Osteoblast (primary cell): ENCODE measurements at places on chromosomes 12 and 14. TPM values are rescaled to one million over a fixed set of nuclear protein-coding genes. Genes with fewer than 3 reads are reported as not detected.

Gene ARG2
- 11.2 and 13.3 TPM in 2 replicates for total RNA-seq

GRCh38 chr14:83416476-83416875 is 1882.8 kb upstream of the SEL1L start:
- no peaks in the 10 kb centered on the region for H3K27me3 ChIP-seq
- no peak overlapping the region for H3K4me3 ChIP-seq

DNA sequence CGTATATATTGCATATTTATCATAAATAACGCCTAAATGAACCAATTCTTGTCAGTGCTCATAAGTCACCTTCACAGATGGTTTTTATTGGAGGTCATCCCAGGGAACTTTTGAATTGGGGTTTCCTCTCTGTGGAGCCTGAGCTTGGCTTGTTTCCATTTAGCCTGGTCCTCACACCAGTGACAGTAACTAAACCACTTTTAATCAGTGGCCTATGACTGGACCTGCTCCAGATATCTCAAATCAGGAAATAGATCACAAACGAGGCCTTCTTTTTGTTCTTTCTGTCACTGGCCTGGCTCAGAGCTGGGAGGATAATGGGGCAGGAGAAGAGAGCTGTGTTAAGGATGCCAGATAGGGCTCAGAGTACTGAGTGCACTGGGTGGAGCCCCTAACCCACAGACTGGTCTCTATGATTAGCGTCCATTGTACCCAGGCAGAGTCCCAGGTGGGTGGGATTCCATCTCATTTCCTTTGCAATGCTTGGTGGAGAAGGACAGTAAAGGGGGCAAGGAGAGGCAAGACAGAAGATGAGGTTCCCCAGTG is 92.4 kb downstream of the NUAK1 start:
- no peak overlapping the region for H3K27ac ChIP-seq
- no peak for DNase-seq
- peaks cover 10% of the 10 kb centered on the region for H3K4me1 ChIP-seq
- H3K27me3 ChIP-seq = no peaks in the 10 kb centered on the region

- H3K27me3 ChIP-seq = no peaks in the 10 kb centered on the region
- no peaks in the 10 kb centered on the region for H3K4me1 ChIP-seq
- H3K27ac ChIP-seq = no peak overlapping the region
- DNase-seq = peak; percentile 49
- peaks cover 36% of the 10 kb centered on the region for H3K36me3 ChIP-seq
Measured at GRCh38 chr12:95066091-95066855, 7.1 kb downstream of the NR2C1 start.

- no peak for DNase-seq
- peak overlapping the region; percentile 25 for H3K27ac ChIP-seq
- no peaks in the 10 kb centered on the region for H3K27me3 ChIP-seq
Measured at GRCh38 chr14:90654831-90655276, 161.4 kb downstream of the TTC7B start.

DNA sequence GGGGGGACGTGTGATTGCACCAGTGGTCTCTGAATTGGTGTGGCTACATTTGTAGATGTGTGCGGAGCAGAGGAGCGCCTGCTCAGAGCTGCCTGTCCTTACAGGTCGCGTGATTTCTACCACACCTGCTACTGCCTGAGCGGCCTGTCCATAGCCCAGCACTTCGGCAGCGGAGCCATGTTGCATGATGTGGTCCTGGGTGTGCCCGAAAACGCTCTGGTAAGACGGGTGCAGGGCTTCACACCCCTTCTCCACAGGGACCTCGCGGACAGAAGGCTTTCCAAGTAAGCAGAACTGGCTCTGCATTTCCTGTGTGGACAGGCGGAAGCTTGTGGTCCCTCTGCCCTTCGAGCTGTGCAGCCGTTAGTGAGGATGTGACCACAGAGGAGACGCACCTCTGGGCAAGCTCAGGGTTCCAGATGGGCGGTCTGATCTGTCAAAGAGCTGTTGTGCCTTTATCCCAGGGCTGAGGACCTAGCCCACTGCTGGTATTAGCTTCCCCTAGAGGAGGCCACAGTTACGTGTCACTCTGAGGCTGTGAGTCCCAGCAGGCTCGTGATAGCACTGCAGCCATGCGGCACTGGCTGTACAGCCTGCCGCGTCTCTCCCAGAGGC is 47.7 kb downstream of the MAX start:
- DNase-seq = no peak
- H3K4me3 ChIP-seq = no peak overlapping the region
- H3K27me3 ChIP-seq = no peaks in the 10 kb centered on the region
- H3K36me3 ChIP-seq = peaks cover 7% of the 10 kb centered on the region
- no peaks in the 10 kb centered on the region for H3K4me1 ChIP-seq
